ENCODE measurements at places on chromosomes 16 and 17.

DNA sequence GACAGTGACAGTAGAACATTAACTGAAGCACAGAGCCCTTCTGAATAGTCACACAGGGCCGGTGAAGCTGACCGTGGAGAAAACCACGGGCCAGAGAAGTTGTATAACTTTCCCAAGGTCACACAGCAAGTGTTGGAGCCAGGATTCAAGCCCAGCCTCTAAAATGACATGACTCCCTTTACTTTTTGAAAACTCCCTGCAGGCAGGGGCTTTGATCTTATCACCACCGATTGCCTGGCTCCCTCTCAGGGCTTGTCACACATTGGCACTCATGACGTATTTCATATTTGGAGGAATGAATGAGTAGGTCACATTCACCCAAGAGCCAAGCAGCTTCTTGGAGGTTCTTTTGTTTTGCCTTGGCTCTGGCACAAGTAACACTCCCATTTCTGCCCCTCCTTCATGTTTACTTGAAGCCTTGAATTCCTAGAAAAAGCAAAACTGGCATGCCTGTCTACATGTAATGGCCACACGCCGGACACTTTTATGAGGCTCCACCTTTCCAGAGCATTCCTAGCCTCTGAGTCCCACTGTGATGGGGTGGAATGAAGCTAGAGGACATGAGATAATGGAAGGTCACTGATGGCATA is 13.3 kb upstream of the RBBP6 start:
- DNase-seq: no peak

DNA sequence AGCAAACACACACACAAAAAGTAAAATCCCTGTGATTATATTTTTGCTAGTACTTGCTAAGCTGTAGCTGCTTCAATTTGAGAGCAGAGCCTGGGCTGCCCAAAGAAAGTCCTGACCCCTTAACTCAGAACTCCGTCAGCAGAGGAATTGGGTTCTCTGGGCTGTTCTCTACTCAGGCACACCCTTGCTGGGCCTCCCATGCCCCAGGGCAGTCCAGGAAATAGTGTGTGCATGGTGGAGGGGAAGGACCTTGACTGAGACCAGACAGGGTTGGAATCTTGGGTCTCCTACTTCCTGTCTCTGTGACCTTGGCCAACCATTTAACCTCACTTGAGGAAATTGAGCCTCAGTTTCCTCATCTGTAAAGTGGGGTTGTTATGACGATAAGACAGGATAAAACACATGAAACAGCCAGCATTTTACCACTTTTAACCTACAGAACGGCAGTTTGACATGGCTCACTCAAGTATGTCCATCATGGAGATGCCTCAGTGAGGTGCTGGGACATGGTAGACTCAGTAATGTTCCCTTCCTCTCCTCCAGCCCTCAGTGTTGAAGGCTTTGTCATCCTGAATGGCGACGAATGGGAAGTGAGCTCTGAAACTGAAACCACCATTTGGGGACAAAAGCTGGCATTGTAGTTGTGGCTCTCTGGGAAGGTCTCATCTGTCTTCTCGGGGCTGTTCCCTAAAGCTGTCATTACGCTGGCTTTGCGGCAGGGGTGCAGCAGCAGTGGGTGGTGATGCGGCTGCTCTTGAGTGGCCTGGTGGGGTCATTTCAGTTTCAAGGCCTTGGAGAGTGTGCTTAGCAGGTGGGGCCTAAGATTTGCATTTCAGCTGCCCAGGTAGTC is 74.9 kb downstream of the CMIP start:
- no peak for DNase-seq

GRCh38 chr16:71250461-71251235 is 20.1 kb upstream of the HYDIN start:
- DNase-seq: no peak

DNA sequence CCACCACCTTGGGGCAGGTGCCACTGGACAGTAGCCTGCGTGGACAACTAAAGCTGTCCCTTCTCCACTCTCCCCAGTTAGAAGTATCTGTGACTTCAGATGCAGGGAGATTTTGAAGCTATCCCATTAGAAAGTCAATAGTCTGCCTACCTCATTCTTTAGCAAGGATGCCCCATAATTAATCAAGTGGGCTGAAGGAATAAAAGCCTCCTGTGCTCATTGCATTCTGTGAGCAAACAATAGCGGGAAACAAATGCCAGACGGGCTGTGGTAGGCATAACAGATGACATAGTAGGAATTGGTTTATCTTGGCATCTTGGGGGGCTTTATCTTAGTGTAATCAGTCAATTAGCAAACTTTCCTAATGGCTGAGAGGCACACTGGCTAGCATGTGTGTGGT is 96.7 kb upstream of the HSBP1 start:
- DNase-seq: no peak

- no peak for DNase-seq
These were observed 174.6 kb downstream of the TOX3 start for GRCh38 chr16:52372313-52372712.

Data from effector memory CD4-positive, alpha-beta T cell (primary cell).